ENCODE measurements at places on chromosomes 2 and 18. TPM values are rescaled to one million over a fixed set of nuclear protein-coding genes. Genes with fewer than 3 reads are reported as not detected.

The ALLC gene
- total RNA-seq, result not detected

The HRH4 gene
- total RNA-seq, result not detected

The ASIC4 gene
- total RNA-seq, result 0.05 TPM

The LRP1B gene
- total RNA-seq, result not detected

The DUSP11 gene
- total RNA-seq, result 42.3 TPM

The RTP5 gene
- total RNA-seq, result not detected

The ABCB11 gene
- 0.01 TPM for total RNA-seq

Measured in A549 treated with AZD2906 at 1 μM for 4 hours (cell line).